ENCODE measurements at places on chromosomes 2 and 18. TPM values are rescaled to one million over a fixed set of nuclear protein-coding genes. Genes with fewer than 3 reads are reported as not detected.

DNA sequence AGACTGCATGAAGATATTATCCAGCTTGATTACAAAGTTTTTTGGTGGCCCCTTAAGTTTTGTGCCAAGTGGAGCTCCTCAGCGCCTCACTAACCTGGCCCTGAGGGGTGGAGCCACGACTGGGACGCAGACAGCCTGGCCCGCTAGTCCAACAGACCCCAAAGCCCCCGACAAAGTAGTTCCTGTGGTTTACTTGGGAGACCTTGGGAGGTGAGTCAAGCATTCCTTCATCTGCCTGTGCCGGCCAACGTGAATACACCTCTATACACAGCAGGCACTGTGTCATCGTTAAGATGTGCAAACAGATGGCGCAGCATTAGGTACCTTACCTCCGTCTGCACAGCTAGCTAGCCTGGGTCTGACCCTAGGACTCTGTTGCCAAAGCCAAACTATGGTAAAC, 55.0 kb upstream of the LAMA1 start:
- H3K36me3 ChIP-seq, result no peaks in the 10 kb centered on the region
- no peak for DNase-seq
- H3K4me3 ChIP-seq, result no peak overlapping the region
- H3K27ac ChIP-seq, result no peak overlapping the region
- H3K4me1 ChIP-seq, result no peaks in the 10 kb centered on the region

DNA sequence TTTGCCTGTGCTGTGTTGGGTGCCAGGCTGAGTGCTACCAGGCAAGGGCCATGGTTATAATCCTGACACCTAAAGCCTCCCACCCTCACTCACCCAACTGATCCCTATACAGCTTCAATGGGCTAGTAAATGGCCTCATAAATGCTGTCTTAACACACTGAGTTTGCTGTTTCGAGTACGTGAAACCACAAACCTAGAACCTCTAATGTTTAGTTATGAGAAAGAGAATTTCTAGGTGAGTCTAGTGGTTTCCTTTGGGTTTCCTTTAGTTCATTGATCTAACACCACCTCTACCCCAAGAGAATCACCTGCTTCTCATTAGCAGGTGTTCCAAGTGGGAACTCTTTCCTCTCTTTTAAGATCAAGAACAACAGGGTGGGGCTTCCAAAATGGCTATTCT, 172.0 kb downstream of the MC4R start:
- no peak overlapping the region for H3K4me3 ChIP-seq
- H3K27me3 ChIP-seq, result peaks cover 2% of the 10 kb centered on the region
- H3K27ac ChIP-seq, result no peak overlapping the region
- H3K4me1 ChIP-seq, result no peaks in the 10 kb centered on the region

The CREG2 gene
- not detected for total RNA-seq

- no peak overlapping the region for H3K4me3 ChIP-seq
- no peak overlapping the region for H3K27ac ChIP-seq
- H3K36me3 ChIP-seq, result no peaks in the 10 kb centered on the region
- no peak for DNase-seq
Observed at GRCh38 chr2:10221443-10221842, 81.3 kb upstream of the HPCAL1 start.

DNA sequence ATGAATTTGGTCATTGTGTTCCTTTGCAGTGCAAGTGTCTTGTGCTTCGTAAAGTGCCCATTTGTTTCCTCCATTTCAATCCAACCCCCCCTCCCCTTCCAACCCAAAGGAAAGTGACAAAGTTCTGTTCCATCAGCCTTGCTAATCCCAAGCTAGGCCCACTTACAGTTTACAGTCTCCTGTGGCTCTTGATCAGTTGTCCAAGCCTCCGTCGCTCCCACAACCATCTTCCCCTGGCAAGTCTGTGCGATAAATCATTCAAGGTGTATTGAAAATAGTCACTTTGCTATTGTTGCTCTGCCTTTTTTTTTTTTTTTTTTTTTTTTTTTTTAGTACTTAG, 6.5 kb downstream of the POU3F3 start:
- H3K4me3 ChIP-seq, result no peak overlapping the region
- peaks cover 74% of the 10 kb centered on the region for H3K27me3 ChIP-seq
- peaks cover 3% of the 10 kb centered on the region for H3K36me3 ChIP-seq
- DNase-seq, result no peak

- no peak overlapping the region for H3K27ac ChIP-seq
- H3K27me3 ChIP-seq, result no peaks in the 10 kb centered on the region
- H3K4me3 ChIP-seq, result no peak overlapping the region
- no peaks in the 10 kb centered on the region for H3K36me3 ChIP-seq
Observed at GRCh38 chr2:37568565-37568964, 102.9 kb downstream of the CDC42EP3 start.

DNA sequence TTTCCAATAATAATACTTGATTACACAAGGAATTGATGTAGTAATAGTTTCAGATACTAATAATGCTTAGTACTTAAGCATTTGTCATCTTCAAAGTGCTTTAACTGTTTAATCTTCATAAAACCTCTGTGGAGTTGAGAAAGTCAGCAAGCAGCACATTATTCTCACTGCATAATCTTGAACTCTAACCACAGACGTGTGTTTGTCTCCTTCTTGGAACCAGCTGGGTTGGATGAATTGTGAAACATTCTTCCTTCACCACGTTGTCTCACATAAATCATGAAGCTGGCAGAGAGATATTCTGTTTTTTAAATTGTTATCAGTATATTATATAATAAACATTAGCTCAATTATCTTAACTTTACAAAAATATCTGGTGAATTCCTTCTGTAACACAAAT, 55.1 kb upstream of the LDAH start:
- H3K4me3 ChIP-seq, result no peak overlapping the region
- H3K4me1 ChIP-seq, result no peaks in the 10 kb centered on the region
- H3K27ac ChIP-seq, result no peak overlapping the region
- no peaks in the 10 kb centered on the region for H3K36me3 ChIP-seq

The ALKAL2 gene
- total RNA-seq, result not detected

- H3K27me3 ChIP-seq, result no peaks in the 10 kb centered on the region
- no peak overlapping the region for H3K4me3 ChIP-seq
- DNase-seq, result peak; percentile 38
- no peak overlapping the region for H3K27ac ChIP-seq
Observed at GRCh38 chr2:44358503-44358902, 2.8 kb downstream of the PREPL start.

- no peaks in the 10 kb centered on the region for H3K27me3 ChIP-seq
- no peak overlapping the region for H3K4me3 ChIP-seq
- H3K27ac ChIP-seq, result no peak overlapping the region
Observed at GRCh38 chr2:20178666-20179465, 46.1 kb downstream of the SDC1 start.

The ACMSD gene
- not detected for total RNA-seq

DNA sequence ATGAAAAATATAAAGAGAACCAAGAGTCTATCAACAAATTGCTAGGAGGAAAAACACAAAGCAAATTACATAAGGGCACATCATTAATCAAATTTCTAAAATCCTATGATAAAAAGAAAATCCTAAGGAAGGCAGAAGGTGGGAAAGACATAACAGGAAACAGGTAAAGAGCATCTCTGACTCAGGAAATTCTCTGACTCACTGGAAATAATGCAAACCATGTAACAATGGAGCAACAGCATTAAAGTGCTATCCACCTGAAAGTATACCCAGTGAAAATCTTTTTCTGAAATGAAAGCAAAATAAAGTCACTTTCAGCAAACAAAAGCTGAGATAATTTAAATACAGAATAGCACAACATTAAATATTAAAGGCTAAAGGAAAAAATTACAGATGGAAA, 10.9 kb downstream of the ALK start:
- DNase-seq, result no peak
- no peaks in the 10 kb centered on the region for H3K36me3 ChIP-seq
- H3K4me3 ChIP-seq, result no peak overlapping the region
- H3K4me1 ChIP-seq, result no peaks in the 10 kb centered on the region

GRCh38 chr2:234556848-234557573, 60.1 kb upstream of the ARL4C start:
- no peaks in the 10 kb centered on the region for H3K4me1 ChIP-seq
- no peak for DNase-seq
- H3K36me3 ChIP-seq, result no peaks in the 10 kb centered on the region
- H3K27ac ChIP-seq, result no peak overlapping the region

GRCh38 chr2:152620208-152620607, 97.1 kb downstream of the PRPF40A start:
- no peaks in the 10 kb centered on the region for H3K36me3 ChIP-seq
- no peak overlapping the region for H3K4me3 ChIP-seq
- DNase-seq, result no peak
- H3K27ac ChIP-seq, result no peak overlapping the region
- no peaks in the 10 kb centered on the region for H3K4me1 ChIP-seq

The ACKR3 gene
- 0.49 TPM for total RNA-seq

DNA sequence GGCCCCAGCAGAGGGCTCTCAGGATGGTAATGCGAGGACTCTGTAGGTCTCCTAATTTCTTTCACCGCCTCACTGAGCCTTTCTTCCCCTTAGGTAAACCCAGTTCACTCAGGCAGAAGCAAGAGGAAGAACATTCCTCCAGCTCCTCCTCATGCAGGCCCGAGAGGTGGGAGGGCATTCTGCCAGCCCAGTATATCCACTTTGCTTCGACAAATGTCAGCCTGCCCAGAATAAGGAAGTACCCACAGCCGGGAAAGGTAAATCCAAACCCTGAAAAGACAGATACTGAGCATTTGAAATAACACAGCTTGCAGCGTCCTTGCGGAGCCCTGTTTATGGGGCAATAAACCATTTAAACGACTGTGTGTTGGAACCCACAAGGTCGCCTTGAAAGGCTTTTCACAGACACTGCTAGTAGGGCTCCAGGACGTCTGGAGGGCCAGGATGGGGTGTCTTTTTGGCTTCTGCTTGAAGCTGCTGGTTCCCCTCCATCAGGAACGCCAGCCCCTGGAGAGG, 63.0 kb upstream of the STPG4 start:
- no peak overlapping the region for H3K4me3 ChIP-seq
- H3K4me1 ChIP-seq, result no peaks in the 10 kb centered on the region
- H3K36me3 ChIP-seq, result no peaks in the 10 kb centered on the region
- DNase-seq, result no peak
- H3K27me3 ChIP-seq, result no peaks in the 10 kb centered on the region

- no peaks in the 10 kb centered on the region for H3K36me3 ChIP-seq
- H3K4me3 ChIP-seq, result no peak overlapping the region
- peaks cover 3% of the 10 kb centered on the region for H3K27me3 ChIP-seq
- no peak for DNase-seq
- H3K27ac ChIP-seq, result no peak overlapping the region
- no peaks in the 10 kb centered on the region for H3K4me1 ChIP-seq
Observed at GRCh38 chr2:128354161-128354560, 35.5 kb upstream of the HS6ST1 start.

DNA sequence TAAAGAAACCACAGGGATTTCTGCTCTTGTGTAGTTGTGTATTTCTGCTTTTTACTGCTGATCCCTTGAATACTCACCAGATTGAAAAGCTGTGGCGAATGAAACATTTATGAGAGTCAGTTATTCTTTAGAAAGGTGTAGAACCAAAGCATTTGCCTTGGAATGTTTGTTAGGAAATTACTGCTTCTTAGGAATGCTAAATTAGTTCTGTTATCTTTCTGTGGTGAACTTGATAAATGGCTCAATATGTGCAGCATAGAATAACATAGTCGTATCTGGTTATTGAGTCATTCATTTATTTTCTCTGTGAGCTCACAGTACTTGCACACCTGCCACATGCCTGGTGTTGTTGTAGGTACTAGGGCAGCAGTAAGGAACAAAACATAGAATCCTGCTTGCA, 57.0 kb upstream of the FAM237A start:
- no peak overlapping the region for H3K27ac ChIP-seq
- H3K4me1 ChIP-seq, result no peaks in the 10 kb centered on the region
- no peak overlapping the region for H3K4me3 ChIP-seq
- H3K27me3 ChIP-seq, result peaks cover 3% of the 10 kb centered on the region
- H3K36me3 ChIP-seq, result no peaks in the 10 kb centered on the region
- no peak for DNase-seq

GRCh38 chr18:70022636-70023035, 75.0 kb upstream of the CD226 start:
- no peak for DNase-seq
- no peaks in the 10 kb centered on the region for H3K27me3 ChIP-seq
- no peak overlapping the region for H3K4me3 ChIP-seq
- peaks cover 41% of the 10 kb centered on the region for H3K36me3 ChIP-seq
- H3K27ac ChIP-seq, result no peak overlapping the region

GRCh38 chr2:100228415-100228814, 86.0 kb upstream of the AFF3 start:
- H3K4me1 ChIP-seq, result no peaks in the 10 kb centered on the region
- no peak overlapping the region for H3K4me3 ChIP-seq
- H3K27ac ChIP-seq, result no peak overlapping the region
- peaks cover 14% of the 10 kb centered on the region for H3K27me3 ChIP-seq
- H3K36me3 ChIP-seq, result no peaks in the 10 kb centered on the region

The SCN1A gene
- not detected for total RNA-seq

DNA sequence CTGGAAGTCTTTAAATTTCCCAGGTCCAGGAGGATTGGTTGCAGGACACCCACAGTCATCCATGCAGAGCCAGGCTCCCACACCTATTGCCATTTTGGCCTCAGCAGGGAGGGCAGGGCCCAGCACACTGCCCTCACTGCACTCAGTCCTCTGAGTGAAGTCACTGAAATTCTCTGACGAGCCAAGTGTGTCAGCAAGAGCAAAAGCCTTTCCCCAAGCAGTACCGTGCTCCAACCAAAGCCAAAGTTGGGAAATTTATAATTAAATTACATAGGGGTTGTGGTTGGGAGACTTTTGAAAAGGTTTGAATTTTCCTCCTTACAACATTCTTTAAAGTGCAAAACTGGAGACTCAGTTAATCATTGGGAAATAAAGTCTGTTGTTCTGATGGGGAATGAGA, 98.5 kb upstream of the CD226 start:
- H3K4me3 ChIP-seq, result no peak overlapping the region
